ENCODE measurements at places on chromosomes 1 and 21. TPM values are rescaled to one million over a fixed set of nuclear protein-coding genes. Genes with fewer than 3 reads are reported as not detected.
A peak's percentile ranks its signal among the peaks of the same experiment; 100 is the strongest.

DNA sequence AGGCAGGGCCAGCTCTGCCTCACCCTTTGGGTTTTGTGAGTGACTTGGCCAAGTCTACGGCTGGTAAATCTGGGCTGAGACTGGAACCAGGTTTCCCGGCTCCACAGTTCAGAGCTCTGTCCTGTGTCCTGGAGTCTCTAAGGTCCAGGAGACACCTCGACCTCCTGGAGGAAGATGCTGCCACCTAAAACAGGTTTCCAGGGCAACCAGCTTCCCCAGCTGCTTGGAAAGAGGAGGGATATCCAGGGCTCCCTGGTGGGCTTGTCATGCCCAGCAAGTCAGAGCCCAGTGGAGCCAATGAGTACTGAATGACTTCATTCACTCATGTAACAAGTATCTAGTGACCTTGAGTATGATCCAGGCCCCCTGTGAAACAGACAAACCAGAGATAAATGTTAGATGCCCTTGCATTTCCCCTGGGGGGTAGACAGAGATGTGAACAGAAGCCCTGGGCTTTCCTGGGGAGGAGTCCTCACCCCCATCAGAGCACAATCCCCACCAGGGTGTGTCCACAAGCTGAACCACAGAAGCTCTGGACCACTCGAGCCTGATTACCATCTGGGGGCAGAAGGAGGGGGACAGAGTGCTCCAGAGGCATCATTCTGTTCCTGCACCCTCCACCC lies 181.2 kb upstream of the RAB4A start:
- DNase-seq: no peak

GRCh38 chr1:15153184-15153841 lies at the start of gene TMEM51:
Gene TMEM51 (plus strand): TSS chr1:15153747. CDS start chr1:15215088, 61,341 bp downstream.
- DNase-seq: peak; percentile 89

- no peak for DNase-seq
Measured at GRCh38 chr1:85196358-85196757, 4.5 kb downstream of the SYDE2 start.

GRCh38 chr1:119001181-119002027 lies 13.3 kb upstream of the TBX15 start:
- peak; percentile 71 for DNase-seq

DNA sequence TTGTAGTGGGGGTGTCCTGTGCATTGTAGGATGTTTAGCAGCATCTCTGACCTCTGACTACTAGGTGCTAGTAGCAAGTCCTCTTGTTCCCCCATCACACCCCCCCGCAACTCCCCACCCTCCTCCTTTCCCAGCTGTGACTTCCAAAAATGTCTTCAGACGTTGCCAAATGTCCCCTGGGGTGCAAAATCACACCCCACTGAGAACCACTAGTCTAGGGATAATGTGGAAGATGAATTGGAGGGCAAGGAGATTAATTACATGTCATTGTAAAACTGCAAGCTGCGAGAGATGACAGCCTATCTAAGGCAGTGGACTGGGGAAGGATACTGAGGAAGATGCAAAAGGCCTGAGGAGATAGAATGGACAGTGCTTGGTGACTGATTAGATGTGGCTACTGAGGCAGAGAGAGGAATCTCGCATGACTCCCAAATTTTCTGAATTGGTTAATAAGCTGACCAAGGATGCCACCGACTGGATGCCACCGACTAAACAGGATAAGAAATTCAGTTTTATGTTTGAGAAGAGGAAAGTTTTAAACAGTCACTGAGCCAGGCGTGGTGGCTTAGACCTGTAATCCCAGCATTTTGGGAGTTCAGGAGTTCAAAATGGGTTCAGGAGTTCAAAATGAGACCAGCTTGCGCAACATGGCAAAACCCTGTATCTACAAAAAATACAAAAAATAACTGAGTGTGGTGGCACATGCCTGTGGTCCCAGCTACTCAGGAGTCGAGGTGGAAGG lies 3.1 kb upstream of the JAK1 start:
- no peak for DNase-seq

The IL6R gene
- 13.2 TPM for total RNA-seq

The DMAP1 gene
- total RNA-seq: 26.2 TPM

- no peak for DNase-seq
Measured at GRCh38 chr1:6658359-6659060, 33.8 kb downstream of the THAP3 start.

- DNase-seq: peak; percentile 38
Measured at GRCh38 chr1:3675436-3675835, 23.1 kb downstream of the TP73 start.

The HNRNPCL2 gene
- not detected for total RNA-seq

DNA sequence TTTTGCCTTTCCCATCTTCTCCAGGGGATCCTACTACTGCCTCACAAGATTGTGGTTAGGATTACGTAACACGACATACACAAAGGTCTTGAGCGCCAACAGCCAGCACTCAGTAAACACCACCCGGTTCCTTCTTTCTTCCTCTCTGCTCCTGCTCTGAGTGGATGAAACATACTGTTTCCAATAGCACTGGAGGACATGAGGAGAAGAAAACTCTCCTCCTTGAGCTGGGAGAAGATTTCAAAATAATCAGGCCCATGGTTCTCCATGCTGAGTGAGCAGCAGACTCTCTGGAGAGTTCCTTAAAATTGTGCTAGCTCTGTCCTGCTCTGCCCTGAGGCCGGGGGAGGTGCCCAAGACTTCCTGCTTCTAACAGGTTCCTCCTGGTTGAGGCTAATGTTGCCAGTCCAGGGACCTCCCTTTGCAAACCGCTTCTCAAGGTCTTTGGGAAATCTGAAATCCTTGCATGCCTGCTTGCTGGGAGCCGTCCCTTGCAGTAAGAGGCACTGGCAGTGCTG lies 29.4 kb upstream of the MX1 start:
- DNase-seq: peak; percentile 79

The RNU1-3 gene
- 3,675 TPM for total RNA-seq

GRCh38 chr1:15347182-15347581 lies 62.5 kb upstream of the EFHD2 start:
- no peak for DNase-seq

The LAPTM5 gene
- total RNA-seq: 40.9 TPM

GRCh38 chr1:209797978-209798639 lies 7.8 kb downstream of the IRF6 start:
- DNase-seq: no peak

DNA sequence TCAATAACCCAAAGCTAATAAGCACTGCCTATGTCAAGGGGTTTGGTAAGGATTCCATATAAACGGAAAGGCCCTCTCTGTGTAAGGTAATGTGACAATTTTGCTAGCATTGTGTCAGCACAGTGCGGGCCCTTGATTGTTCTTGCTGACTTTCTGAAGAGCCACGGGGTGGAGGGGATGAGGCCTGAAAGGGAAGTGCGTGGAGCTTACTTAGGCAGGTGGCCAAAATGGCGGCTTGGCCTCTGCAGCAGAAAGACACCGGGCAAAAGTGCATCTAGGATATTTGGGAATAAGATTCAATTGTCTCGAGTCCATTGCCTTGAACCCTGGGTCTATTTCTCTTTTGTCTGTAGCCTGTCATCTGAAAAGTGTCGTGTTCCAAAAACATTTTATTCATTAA lies 114.3 kb downstream of the TGFB2 start:
- DNase-seq: peak; percentile 79

GRCh38 chr1:232278925-232279324 lies 351.0 kb downstream of the SIPA1L2 start:
- DNase-seq: no peak

The ANKRD65 gene
- total RNA-seq: 2.7 TPM

The TAL1 gene
- 3.9 TPM for total RNA-seq

DNA sequence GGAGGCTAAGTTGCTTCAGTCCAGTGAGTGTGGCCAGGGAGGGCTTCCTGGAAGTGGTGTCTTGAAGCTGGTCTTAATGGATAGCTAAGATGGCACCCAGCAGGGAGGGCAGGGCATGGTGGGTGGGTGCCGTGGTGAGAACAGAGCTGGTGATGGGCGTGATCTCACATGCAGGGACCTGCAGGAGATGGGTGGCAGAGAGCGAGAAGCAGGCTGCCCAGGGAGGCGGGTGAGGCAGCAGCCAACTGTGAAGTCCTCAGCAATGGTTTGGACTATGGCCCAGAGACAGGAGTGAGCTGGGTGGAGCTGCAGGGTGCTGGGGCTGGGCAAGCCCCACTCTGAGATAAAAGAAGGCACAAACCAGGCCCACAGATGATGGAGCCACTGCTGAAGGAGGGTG lies 50.7 kb downstream of the UMODL1 start:
- DNase-seq: no peak

DNA sequence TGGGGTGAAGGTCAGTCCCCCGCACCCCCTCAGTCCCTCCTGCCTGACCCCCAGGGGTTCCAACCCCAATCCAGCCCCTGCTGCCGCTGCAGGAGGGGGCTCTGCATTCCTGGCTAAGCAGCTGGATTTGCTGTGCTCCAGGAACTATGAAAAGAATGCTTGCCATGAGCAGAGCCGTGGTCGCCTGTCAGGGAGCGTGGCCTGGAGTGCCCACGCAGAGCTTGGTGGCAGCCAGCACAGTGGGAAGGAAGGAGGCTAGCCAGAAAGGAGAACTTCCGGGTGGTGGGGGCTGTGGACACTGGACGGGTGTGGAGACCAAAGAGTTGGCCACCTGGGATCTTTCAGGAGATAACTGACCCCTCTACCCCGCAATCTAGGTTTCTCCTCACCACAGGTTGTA lies 5.6 kb downstream of the COL8A2 start:
- no peak for DNase-seq

GRCh38 chr1:172269644-172270043 lies 150.8 kb upstream of the C1orf105 start:
- no peak for DNase-seq

GRCh38 chr1:27621051-27621920 lies 13.7 kb downstream of the FGR start:
- peak; percentile 33 for DNase-seq

The SIM2 gene
- total RNA-seq: not detected

The RUSC1 gene
- 23.1 TPM for total RNA-seq

- DNase-seq: no peak
Measured at GRCh38 chr1:32816676-32817158, 441 bp downstream of the YARS1 start.

DNA sequence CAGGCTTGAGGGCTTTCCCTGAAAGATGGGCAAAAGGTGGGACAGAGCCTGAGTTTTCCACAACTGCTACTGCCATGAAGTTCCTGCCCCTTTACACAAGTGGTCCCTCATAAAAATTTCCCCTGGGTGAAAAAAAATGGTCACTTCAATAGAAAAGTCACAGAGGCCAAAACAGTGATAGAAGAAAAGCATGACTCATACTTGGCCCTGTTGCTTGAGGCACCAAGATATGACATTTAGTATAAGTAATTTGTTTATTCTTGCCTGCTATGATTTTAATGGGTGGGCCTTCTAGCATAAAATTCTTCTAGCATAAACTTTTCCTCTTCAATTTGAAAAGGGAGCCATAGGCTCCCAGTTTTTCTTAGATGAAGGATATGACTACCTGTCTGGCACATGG lies 280.2 kb downstream of the DPYD start:
- DNase-seq: no peak

DNA sequence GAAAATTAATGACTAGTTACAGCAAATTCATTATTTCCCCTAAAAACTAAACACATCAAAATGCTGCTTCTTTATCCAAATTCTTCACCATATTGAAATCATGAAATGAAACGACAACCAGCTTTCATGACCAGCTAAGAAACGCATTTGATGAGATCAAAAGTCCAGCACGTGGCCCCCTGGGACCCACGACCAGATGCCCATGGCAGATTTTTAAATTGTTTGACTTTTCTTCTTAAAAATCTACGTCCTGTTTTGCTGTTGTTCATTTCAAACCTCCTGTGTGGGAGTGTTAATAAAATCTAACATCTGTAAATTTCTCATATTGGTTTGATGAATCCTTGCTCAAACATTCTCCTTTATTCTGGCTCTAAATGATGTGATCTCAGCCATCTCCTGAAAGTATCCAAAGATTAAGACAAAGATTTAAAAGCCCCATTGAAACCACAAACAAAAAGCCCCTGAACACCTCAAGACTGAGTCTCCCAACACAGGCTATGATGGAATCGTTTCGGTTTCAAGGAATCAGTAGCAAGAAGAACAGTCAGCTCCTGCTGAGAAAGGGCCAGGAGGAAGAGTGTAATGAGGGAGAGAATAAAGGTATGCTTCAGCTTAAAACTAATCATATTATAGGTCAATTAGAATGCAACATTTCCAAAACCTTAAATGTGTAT lies 523.6 kb downstream of the SMYD3 start:
- DNase-seq: no peak

- no peak for DNase-seq
Measured at GRCh38 chr1:70204600-70204999, 779 bp downstream of the LRRC40 start.

GRCh38 chr1:150062113-150062512 lies 5.5 kb upstream of the VPS45 start:
- no peak for DNase-seq

DNA sequence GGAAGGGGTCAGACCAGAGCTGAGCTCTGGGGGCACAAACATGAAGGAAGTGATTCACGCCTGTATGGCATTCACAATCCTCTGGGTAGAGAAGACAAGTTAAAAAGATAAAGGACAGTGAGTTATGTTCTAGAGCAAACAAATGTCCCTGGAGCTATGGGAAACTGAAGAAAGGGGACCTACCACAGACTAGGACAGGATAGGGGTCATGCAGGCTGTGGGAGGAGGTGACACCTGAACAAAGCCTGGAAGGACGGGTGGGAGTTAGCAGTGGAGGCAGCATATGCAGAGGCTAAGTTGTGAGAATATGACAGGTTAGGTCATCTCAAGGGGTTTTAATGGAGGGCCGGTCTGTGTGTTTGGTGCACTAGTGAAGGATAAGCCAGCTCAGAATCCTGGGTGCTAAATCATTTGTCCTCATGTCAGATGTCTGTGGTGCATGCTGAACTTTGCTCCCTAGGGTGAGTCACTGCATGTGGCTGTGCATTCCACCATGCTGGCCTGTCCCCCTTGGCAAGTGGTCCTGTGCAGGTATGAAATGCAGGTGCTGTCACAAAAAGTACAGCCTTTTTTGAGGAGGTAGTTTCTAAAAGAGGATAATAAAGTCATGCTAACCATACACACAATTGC lies 28.5 kb downstream of the TNN start:
- DNase-seq: no peak

The EFHD2 gene
- total RNA-seq: 17.7 TPM

DNA sequence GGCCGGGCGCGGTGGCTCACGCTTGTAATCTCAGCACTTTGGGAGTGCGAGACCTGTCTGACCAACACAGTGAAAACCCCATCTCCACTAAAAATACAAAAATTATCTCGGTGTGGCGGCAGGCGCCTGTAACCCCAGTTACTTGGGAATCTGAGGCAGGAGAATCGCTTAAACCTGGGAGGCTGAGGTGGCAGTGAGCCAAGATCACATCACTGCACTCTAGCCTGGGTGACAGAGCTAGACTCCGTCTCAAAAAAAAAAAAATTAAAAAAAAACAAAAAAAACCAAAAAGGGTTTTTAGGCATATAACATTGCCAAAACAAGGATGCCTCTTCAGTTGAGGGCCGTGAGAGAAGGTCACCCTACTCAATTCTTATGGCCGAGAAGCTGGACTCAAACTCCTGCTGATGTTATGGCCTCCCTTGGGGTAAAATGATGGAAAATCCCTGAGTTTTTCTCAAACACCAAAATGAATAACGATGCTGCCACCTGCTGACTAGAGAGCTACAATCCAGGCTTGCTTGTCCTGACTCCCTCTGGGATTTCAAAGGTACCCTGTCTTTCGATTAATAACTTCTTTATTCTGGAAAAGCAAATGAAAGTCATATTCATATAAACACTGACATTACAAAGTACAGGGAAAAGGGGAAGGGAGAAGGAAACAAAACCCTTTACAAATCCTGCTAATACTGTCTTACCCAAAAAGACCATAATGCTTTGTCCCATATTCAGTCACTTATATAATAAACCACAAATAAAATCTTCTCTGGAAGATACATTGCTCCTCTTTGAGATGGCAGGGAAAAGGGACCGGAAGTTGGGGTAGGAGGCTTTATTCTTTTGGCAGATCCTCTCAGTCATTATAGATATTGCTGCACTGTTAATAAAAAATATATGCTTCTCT lies 10.7 kb downstream of the RAB42 start:
- peak; percentile 67 for DNase-seq

All from right cardiac atrium (tissue), 5 donors.